ENCODE measurements at places on chromosomes 12 and 14.

GRCh38 chr12:38120438-38120837, 196.1 kb upstream of the ALG10B start:
- no peak for DNase-seq

DNA sequence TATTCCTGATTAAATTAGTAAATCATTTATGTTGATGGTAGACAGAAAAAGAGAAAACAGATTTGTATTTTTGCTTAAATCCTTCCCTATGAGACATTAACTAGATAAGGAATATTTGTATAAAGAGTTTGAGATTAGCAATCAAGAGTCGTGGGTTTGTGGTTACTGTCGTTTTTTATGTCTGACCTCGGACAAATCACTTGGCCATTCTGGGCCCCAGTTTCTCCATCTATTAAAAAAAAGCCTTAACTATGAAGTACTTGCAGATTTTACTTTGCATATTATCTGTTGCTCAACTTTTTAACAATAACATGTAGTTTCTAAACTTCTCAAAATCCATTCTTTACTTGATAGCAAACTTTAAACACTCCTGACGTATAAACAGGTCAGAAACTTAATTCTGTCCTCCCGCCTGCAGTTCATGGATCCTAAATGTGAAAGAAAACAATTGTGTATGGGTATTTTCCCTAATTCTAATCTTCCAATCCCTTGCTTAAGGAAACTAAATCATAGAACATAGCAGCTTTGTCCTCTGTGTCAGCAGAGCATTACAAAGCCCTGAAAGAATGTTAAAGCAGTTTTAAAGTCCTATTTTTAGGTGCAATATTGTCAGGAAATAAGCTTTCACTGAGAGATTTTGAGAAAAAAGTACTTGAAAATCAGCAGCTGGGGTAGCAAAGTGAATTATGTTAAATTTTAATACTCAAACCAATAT, 118.2 kb downstream of the GPR135 start:
- no peak for DNase-seq

- DNase-seq: no peak
Observed at GRCh38 chr12:87253157-87253556, 776.0 kb downstream of the C12orf50 start.

GRCh38 chr12:129467726-129468125, 436.1 kb downstream of the TMEM132D start:
- DNase-seq: no peak

- DNase-seq: no peak
Observed at GRCh38 chr14:68139431-68140075, 320.0 kb downstream of the RAD51B start.

- no peak for DNase-seq
Observed at GRCh38 chr14:104981699-104982541, 3.7 kb upstream of the CLBA1 start.

DNA sequence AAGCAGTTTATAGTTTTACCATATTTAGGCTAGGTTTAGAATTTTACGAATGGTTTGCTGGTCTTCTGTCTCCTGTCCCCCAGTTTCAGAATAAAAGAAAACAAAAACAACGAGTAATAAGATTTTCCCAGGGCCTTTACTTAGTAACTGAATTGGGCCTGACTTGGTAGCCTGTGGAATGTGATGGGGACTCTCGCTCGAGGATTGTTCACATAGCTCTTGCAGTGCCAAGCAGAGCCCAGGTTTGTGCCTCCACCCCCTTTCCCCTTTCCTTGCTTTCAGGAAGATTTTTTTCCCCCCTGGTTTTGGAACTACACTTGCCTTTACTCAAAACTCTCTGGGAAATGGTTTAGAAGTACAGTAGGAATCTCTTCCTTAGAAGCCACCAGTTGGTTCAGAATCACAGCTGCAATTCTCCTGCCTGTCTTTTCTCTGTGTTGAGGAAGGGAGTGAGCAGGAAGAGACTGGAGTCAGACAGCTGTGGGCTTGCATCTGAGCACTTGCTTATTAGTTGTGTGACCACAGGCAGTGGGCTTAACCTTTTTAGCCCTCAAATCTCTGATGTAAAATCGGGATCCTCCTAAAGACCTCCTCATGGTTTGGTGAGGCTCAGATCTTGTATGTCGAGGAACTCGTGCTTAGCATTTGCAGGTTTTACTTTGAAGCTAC, 501.2 kb downstream of the PCNX1 start:
- DNase-seq: no peak

DNA sequence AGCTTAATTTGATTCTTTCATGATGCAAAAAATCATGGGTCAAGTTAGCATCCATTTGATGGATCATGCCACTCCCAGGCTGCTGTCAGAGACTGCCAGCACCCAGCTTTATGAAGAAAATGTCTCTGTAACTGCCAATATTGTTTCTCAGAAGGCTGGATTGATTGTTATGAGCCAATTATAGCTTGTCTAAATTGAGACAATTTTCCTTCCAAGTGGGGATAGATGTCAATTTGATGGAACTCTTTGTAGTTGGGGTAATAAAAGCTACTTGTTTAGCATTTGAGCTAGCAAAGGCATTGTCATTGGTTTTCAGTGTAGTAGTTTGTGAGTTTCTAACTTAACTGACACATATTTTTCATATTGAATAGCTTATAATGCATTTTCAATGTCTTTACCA, 82.1 kb upstream of the DACT1 start:
- no peak for DNase-seq

DNA sequence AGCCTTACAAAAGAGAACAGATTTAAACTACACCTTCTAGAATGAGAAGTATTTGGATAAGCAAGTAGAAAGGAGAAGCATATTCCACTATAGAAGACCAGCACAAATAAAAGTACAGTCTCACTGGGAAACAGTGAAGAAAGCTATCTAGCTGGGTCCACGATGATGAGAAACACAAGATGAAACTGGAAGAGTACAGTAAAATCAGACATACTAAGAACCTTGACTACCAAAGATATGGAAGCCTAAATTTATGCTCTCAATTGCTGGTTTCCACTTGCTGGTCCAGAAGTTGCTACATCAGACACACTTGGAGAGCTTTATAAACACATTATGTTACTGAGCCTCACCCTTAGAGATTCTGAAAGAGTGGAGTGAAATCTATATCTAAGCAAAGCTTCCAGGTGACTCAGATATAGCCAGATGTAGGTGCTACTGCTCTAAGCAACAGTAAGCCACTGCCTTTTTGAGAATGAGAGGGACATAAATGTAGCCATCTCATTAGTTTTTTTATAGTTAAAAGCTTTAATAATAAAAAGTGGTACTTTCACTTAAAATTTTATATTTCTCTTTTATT, 96.3 kb upstream of the BBS10 start:
- DNase-seq: no peak

- DNase-seq: no peak
Observed at GRCh38 chr12:57173089-57173488, 25.7 kb upstream of the LRP1-AS start.

GRCh38 chr14:91607322-91608047, 97.4 kb upstream of the PPP4R3A start:
- DNase-seq: no peak

- DNase-seq: no peak
Observed at GRCh38 chr12:94109160-94109559, 39.2 kb upstream of the PLXNC1 start.

GRCh38 chr12:74456431-74456830, 81.2 kb upstream of the ATXN7L3B start:
- DNase-seq: no peak

DNA sequence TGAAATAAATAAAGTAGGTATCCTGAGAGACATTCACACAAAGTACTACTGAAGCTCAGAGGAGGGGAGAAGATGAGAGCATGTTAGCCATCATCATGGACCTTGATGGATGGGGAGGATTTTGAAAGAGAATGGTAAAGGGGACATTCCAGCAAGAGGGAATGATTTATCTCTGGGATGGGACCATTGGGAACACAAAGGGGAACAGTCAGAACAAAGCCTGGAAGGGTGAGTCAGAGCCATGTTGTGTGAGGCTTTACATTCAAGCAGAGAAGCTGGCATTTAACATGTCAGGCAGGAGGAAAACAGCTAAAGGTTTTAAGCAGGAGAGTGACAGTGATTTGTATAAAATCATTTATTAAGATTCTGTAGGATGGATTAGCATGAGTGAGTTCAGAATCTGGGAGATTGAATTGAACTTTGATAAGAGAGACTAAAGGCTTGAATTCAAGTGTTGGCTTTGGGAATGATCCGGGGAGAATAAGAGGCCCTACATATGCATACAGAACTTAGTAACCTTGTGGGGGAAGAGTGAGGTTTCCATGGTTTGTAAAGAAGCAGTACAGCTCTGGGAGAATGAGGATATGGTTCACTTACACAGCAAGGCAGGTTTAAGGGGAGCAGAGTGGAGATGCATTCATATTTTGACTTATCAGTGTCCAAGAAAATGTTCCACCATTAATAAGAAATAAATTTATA, 174.4 kb downstream of the SYT10 start:
- DNase-seq: no peak

DNA sequence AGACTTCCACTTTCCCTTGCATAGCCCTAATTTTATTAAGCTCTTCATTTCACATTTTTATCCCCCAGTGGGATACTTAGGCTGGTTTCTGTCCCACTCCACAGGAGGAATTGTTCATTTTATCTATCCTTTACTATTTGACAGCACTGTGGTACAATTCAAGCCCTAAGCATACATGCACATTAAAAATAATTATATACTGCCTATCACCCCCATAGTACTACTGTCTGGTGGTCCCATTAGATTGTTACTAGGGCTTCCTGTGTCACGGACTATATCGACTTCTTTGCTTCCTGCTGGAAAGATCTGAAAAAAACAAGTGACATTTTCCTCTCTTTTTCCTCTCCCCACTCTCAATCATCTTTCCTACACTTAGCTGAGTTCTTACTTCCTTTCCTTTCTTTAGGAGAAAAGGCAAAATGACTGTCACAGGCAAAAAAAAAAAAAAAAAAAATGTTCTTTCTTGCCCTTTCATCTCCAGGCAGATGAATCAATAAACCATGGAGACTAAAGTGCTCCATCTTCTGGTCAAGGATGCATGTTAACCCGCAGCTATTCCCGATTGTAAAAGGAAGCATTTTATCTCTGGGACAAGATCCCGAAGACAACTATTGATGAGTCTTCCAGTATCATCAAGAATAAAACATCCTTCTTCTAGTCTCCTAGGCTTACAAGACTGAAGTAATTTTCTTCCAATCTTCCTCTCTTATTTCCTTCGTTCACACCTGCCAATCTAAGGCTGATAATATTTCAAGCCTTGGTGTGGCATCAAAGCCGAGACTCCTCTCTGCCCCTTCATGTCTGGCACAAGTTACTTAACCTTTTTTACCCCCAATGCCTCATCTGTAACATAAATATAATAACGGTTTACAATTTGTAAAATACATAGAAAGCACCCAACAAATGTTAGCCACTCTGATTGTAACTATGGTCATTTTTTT, 94.4 kb upstream of the PLEKHG7 start:
- DNase-seq: no peak

All from astrocyte of the cerebellum (primary cell).